ENCODE measurements at places on chromosomes 1 and 21.

GRCh38 chr21:29504751-29505321, 206.1 kb downstream of the BACH1 start:
- peak; percentile 45 for DNase-seq

DNA sequence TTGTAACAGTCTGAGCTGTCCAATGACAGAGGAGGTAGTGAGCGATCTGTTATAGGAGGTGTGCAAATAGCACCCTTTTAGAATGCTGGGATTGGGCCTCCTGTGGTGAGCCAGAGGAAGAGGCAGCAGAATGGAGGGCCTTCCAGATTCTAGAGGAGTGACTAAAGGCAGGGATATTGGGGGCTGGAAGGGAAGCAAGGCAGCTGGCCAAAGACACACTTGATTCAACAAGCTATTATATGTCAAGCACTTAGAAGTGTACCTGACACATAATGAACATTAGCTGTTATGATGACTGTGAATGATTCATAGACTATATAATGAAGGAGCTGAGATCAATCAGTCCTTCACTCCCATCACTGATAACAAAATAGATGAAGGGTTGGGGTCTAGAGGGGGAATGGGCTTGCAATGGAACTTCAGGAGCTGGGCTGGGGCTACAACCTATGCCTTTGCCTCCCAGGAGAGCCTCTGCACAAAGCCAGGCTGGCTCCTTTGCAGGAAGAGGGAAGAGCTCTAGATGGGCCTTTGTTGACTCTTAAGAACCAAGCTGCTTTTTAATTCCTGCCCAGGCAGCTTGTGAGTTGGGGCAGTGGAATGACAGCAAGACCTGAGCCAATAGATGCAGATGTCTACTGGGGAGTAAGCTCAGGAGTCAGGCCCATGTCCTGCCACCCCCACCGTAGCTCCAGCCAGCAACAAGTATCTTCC, 2.3 kb upstream of the MKNK1 start:
- no peak for DNase-seq

DNA sequence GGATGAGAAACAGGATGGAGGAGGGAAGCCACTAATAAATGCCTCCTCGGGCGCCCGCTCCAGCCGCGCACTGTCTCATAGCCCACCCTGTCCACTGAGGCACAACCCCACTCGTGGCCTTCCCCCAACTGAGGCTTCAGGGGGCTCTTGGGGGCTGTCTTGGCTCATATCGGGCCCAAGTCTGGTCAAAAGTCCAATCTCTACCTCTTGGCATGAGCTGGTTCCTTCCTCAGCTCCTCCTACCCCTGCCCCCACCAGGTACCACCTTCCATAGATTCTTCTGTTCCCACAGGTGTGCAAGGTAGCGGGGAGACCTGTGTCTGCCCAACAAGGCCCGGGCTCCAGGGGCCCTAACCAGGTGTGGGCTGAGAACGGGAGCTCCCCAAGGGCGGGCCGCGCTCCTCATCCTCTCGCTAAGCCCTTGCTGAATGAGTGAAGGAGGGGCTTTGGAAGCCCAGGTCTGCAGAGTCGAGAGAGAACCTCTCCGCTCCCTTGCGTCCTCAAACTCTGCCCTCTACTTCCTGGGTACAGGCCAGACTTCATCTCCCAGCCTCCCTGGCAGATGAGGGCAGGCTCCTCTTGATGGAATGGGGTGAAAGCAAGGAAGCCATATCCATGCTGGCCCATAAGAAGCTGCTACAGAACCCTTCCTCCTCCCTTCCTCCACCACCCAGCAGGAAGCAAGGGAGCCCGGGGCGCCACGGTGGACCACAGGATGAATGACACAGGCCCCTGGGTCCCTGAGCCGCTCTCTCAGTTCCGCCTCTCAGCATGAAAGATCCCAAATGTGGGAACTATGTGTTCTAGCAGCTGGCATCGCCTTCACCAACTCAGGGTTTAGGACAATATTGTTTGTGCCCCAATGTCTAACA, 74.7 kb downstream of the PSMG1 start:
- DNase-seq = no peak

DNA sequence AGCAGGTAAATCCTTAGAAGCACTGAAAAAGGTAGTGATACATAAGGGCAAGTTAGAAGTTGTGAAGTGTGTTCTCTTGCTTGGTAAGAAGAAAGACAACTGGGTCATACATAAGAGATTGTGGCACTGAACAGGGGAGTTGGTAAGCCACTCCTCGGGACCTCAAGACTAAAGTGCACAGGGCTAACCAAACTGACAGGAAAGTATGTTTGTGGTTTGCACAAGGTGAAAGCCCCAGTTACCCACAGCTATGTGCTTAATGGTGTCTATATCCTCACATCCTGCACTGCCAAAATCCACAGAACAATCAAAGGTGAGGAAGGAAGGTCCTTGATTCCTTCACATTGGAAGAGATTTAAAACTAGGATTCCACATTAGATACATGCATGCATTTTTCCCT, 276.5 kb downstream of the DNM3 start:
- DNase-seq = no peak

GRCh38 chr1:68308034-68308433, 75.7 kb upstream of the WLS start:
- DNase-seq = no peak

DNA sequence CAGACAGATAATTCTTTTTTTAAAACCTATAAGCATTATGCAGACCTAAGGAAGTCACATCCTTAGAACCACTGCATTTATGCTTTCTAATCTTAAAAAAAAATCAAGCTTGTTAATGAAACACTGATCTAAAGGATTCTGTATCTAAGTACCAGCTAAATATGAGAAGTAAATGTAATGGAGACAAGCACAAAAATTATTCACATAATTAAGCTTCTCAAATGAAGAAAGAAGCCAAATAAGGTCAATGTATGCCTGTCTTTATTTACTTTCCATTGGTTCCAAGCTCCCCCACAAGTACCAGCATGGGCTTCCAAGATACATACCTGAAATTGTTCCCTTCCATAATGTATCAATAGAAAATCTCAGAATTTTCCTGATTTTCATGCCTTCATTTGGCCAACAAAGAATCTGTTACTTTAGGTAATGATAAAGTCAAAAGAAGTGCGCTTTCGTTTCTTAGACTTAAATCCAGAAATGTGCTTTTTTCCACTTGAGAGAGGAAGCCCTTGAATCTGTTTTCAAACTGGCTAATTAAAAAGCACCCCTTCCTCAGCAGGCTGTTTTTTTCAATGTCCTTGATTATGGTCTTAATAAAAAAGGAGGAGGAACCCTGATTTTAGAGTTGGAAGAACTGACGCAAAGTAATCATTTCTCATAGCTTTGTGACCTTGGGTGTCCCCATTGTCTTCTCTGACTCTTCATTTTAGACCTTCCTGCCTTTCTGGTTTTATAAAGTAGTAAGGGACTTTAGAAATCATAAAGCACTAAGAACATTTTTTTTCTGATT, 3.8 kb downstream of the RGS2 start:
- no peak for DNase-seq

- no peak for DNase-seq
These were observed 85.4 kb upstream of the TIAM1 start for GRCh38 chr21:31429506-31429905.

GRCh38 chr1:64680599-64680998, 64.3 kb upstream of the RAVER2 start:
- no peak for DNase-seq

- no peak for DNase-seq
These were observed 15.8 kb upstream of the ETV3L start for GRCh38 chr1:157115429-157115838.

- DNase-seq = no peak
These were observed 2.0 kb upstream of the NID1 start for GRCh38 chr1:236066828-236067386.

GRCh38 chr1:74317663-74318062, 82.5 kb downstream of the TNNI3K start:
- DNase-seq = no peak

DNA sequence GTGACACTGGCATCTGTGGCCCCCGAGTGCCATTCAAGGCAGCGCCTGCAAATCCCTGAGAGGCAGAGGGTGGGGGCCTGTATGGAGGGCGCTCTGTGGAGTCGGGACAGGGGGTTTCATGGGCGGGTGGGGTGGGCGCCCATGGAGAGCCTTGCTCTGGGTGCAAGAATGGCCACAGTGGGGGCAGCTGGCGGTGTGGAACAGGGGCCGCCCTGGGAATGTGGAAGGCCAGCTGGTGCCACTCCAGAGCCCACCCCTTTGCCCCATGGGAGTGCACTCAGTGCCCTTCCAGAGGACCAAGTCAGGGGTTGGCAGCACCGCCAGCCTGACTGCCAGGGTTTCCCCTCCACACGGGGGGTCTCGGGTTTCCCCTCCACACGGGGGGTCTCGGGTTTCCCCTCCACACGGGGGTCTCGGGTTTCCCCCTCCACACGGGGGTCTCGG, 55.0 kb upstream of the TRAPPC10 start:
- no peak for DNase-seq

- DNase-seq = no peak
These were observed 137.1 kb downstream of the PCBP3 start for GRCh38 chr21:45780647-45781046.

GRCh38 chr1:204263254-204263910, 49.6 kb upstream of the GOLT1A start:
- DNase-seq = no peak

DNA sequence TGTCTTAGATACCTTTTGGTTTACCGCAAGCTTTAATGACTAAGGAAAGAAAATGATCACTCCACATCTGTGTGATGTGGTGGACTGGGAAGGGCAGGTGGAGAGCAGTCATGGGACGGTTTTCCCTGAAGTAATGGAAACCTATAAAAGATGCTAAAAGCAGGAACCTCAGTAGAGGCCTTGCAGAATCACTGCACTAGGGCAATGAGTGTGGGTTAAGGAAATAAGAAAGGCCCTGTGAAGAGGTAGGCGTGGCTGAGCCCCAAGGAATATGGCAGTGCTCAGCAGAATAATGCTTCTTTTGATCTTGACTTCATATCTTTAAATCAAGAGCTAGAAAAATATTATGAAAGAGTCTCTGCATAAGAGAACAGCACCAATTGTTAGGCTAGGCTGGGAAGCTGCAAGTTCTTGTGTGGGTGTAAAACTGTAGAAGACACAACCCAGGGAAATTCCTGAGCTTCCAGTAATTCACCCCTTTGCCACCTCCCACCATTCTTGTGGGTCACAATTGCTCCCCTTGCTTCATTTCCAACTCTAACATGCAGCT, 49.9 kb downstream of the CLCA4 start:
- DNase-seq = no peak

GRCh38 chr1:92945748-92946270, 15.5 kb downstream of the DIPK1A start:
- DNase-seq = no peak

- no peak for DNase-seq
These were observed 355.1 kb downstream of the NPHP4 start for GRCh38 chr1:5637171-5637570.

DNA sequence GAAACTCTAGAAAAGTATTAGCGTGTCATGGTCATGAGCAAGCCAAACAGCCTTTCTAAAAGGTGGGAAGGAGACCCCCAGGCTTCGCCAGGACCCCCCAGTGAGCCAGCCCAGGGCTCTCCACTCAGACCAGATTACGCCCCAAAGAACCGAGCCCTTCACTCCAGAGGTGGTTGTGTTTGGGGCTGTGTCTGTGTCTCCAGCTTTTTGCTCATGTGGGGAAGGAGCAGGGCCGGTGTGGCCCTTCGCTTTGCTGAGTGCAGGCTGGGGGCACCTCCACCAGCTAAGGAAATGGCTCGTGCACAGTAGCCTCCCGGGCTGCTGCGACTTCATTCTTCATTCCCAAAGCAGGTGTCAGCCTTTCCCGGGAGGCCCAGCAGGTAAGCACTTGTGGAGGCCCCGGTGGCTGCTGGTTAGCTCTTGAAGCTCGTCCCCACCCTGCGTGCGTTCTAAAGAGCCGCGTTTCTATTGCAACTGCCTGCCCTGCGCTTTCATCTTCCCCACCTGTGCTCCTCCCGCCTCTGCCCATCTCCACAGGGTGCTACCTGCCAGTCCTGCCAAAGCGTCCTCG, 531 bp downstream of the TSPEAR start:
- DNase-seq = no peak

DNA sequence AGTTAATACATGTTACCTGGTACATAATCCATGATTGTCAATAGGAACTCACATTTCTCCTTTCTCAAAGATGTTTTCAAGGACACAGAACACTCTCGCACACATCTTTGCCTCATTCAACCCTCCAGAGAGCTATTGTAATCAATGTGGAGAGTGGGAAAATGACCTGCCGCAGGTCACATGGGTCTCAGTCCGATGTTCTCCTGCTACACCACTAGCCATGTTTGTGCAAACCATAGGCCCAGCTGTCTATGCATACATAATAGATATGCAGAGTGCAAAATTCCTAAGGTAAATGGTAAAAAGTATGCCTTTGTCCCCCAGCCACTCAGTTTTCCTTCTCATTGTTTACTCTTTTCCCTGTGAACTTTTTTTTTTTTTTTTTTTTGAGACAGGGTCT, 89.2 kb downstream of the ADSS2 start:
- no peak for DNase-seq

DNA sequence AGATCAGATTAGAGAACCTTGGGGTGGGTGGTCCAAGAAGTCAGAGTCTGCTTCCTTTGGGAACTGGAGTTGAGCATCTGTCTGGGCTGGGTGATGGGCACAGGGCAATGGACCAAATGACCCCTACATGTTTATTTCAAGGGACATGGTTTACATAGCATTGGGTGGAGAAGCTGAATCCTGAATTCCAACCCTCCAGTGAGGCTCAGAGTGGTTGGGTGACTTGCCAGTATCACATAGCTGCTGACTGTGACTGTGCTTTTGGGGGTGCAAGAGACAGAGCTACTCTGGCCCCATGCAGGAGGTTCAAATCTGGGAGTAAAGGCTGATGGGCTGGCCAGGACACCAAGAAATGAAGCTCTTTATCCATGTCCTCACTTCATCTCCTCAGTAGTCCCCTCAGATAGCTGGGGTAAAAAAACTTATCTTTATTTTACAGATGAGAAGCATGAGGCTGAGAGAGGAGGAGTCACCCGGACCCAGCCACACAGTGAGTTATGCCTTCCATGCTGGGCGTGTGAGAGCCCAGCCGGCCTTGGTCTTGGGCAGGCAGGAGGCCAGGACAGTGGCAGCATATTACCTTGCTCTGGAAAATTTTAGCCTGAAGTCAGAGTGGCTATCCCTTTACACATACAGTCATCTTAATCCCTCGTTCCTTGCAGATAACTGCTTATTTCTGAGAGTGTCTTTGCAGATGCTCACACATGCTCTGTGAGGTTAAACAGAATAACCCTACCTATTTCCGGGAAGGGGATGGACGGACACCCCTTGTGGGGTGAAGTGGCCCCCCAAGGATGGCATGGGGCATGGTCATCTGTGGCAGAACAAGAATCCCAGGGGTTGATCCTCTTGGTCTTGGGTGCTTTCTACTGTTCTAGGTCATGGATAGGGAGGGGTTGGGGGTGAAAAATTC, 2.8 kb upstream of the SERINC2 start:
- no peak for DNase-seq

All from fibroblast of skin of right quadriceps (primary cell).